M059J (cell line): ENCODE measurements at places on chromosomes 12 and 14.

DNA sequence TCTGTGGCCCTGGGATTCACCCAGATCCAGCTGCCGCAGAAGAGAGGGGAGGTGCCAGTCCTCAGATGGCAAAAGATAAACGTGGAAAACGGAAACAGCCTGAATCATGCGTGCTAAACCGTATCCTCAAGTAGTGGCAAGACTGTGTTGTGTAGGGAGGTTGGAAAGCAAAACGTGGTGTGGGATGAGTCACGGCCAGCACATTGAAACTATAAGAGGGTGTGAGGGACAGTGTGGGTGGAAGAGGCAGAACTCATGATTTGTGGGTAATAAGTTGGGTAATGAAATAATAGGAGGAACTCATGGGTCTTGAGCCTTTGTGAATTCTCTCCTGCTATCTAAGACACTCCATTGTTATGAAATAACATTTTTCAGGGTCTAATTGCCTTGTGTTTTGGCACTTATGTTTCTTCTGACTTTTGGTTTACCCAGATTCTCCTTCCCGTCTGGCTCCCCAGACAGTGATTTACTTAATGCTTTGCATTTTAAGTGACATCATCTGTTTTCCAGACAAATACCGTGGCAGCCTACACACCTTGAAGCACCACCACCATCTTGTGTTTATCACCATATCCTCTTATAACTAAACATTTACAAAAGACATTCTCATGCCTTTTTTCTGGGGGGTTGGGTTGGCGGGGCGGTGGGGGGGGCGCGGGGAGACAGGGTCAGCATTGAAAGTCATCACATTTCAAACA is 62.3 kb upstream of the PTCSC3 start:
- DNase-seq: peak; percentile 86

GRCh38 chr12:88450136-88450535 is 130.1 kb downstream of the KITLG start:
- no peak for DNase-seq

- no peak for DNase-seq
These were observed 88.9 kb downstream of the ESRRB start for GRCh38 chr14:76464856-76465255.

DNA sequence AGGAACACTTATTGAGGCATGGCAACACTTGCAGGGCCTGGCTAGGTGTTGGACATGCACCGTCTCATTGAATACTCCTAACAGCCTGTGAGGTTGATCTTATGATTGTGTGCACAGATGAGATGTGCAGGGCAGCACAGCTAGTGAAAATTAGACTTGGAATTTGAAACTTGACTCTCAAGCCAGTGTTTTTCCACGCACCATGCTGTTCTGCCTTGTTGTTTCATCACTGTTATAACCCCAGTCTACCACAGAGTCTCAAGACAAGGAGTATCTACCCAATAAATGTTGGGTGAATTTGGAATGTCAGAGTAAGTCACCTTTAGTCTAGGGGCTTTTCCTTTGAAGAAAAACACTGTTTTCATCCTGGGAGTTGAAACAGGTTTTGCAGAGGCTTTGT is 55.8 kb upstream of the LRIG3 start:
- no peak for DNase-seq

GRCh38 chr12:10211940-10212738 is 538 bp upstream of the GABARAPL1 start:
- peak; percentile 99 for DNase-seq

DNA sequence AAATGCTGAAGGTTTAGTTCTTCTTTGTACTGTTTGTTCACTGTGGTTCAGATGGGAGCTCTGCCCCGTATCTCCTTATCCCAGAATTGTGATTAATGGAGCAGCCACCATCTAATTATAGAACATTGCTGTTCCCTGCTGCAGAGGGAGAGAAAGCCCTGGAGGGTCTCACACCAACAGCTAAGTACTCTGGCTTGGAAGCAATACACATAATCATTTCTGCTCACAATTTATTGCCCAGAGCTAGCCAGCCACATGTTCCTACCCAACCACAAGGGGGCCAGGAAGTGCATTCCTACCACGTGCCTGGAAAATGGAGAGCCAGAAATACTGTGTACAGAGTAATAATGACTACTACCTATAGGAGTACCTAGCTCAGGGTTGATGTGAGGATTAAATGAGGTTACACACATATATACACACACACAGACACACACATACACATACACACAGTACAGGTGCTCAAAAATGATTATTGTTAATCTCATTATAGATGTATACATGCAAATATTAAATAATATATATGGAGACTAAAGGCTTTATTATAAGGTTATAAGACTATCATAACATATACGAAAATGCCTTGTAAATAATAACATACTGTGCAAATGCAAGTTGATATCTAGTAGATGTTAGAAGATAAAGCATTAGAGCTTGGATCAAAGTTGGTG is 22.3 kb downstream of the MSRB3 start:
- DNase-seq: peak; percentile 33
